NCI-H1105 (cell line): ENCODE measurements at places on chromosomes 2 and 18.

DNA sequence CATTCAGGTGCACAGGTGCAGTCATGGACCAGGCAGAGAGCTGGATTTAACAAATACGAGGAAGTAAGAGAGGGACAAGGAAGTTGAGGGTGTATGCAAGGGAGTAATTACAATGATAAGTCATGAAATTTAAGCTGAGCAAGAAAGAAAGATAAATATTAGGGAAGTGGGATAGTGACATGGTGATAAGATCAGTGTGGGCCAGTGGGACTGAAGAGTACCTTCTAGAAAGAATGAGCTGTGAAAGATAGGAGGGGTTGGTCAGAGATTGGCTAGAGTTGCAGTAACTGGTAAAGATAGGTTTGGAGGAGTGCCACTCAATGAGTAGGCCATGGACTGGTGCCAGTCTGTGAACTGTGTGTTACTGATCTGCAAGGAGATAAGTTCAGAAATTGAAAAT, 200.8 kb upstream of the SIX3 start:
- no peak for DNase-seq

- no peak for DNase-seq
Observed at GRCh38 chr2:230134496-230135129, 65.9 kb upstream of the SLC16A14 start.

GRCh38 chr2:207926133-207926988, 99.0 kb downstream of the PLEKHM3 start:
- no peak for DNase-seq

- no peak for DNase-seq
Observed at GRCh38 chr18:74068296-74068695, 79.3 kb downstream of the FBXO15 start.

DNA sequence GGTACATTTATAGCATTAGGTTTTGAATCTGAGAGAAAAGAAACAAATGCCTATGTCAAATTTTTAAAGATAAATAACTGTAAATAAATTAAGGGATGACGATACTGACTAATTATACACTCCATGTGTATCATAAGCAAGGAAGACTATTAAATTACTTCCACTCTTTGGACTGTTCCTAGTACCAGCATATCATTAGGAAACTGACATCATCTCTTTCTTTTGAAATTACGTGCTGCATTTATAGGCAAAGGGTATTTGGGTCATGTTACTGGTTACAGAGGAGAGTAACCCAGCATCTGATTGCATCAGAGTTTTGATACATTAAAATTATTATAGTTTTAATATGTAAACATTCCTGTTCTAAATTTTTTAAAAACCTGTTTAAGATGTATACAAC, 309.7 kb downstream of the XIRP2 start:
- DNase-seq = no peak

- DNase-seq = peak; percentile 81
Observed at GRCh38 chr2:225274751-225275150, 124.8 kb upstream of the NYAP2 start.

DNA sequence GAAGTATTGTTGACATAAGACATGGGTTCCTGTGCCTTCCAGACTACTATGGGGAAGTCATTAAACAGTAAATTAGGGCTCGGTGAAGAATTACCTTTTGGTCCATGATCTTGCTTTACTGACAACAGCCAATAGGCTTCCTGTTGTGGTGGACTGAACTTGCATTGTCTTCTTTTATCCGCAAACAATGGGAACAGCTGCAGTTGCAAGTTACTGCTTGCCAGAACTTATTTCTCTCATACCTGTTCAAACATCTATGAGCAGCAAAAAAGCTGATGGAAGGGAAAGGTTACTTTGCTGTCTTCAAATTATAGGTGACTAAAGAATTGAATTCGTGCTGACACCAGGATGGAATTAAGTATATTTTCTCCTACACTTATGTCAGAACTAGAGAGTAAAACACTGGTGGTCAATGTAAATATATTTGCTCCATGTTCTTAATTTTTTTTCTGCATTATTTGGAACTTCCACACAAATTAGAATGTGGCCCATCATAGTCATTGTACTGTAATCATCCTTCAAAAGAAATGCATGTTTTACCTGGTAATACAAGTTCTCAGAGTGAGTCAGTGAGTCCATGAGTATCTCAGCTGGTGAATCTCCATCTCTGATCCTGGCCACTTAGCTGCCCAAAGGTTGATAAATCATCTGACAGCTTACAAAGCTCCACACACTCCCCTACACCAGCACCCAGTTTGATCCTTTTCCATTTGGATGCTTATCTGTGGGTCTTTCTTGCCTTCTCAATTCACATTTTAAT, 37.3 kb upstream of the RNF152 start:
- DNase-seq = peak; percentile 83

DNA sequence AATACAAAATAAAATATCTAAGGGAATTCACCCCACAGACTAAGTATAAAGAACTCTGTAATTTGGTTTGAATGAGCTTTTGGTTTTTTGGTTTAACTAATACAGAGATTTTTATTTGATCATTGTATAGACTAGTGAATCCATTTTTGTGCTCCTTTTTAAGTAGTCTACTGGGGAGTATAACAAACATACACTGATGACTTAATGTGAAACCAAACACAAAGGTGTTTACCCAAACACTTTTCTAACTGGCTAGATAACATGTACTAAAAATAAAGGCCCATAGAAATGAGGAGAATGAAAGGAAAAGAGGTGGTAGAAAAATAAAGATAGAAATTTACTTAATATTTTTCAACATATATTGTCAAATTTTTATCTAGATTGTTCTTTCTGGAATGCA, 146.0 kb downstream of the NRXN1 start:
- no peak for DNase-seq
